ENCODE measurements at places on chromosomes 6 and 20. TPM values are rescaled to one million over a fixed set of nuclear protein-coding genes. Genes with fewer than 3 reads are reported as not detected.

The LYRM4 gene
- total RNA-seq, result 37.0 TPM

The KCNK5 gene
- total RNA-seq, result 14.3 TPM

The KCNK15 gene
- 0.20 TPM for total RNA-seq

The SPTLC3 gene
- total RNA-seq, result 8.5 TPM

The SOX18 gene
- 0.83 TPM for total RNA-seq

The NKAPL gene
- not detected for total RNA-seq

The TMEM200A gene
- total RNA-seq, result not detected

The CD93 gene
- total RNA-seq, result 0.07 TPM

The LAMA2 gene
- 2.3 TPM for total RNA-seq

The DNAH8 gene
- not detected for total RNA-seq

The ARFGAP1 gene
- total RNA-seq, result 89.0 TPM

The GTSF1L gene
- total RNA-seq, result not detected

The TMEM14C gene
- 154 TPM for total RNA-seq

The TREML1 gene
- total RNA-seq, result not detected

The BANF2 gene
- total RNA-seq, result not detected

The PLN gene
- not detected for total RNA-seq

The DEFB124 gene
- total RNA-seq, result not detected

The BMP7 gene
- 0.13 TPM for total RNA-seq

The GLP1R gene
- total RNA-seq, result not detected

The METTL24 gene
- total RNA-seq, result not detected

The PTCHD4 gene
- 0.15 TPM for total RNA-seq

The PXMP4 gene
- 12.2 TPM for total RNA-seq

The OTOR gene
- not detected for total RNA-seq

The HLA-DPB1 gene
- not detected for total RNA-seq

The LY6G6C gene
- 1.2 TPM for total RNA-seq

The RIPPLY2 gene
- not detected for total RNA-seq
